NCI-H748 treated with DMSO at 0.1 percent for 48 hours (cell line): ENCODE measurements at places on chromosomes 13 and 19.

- DNase-seq, result no peak
These were observed 51.3 kb upstream of the GAS6 start for GRCh38 chr13:113915012-113915763.

- DNase-seq, result no peak
These were observed 919 bp downstream of the GTF3A start for GRCh38 chr13:27425158-27425917.

- DNase-seq, result no peak
These were observed 37.2 kb downstream of the ELF1 start for GRCh38 chr13:40981949-40982348.

- no peak for DNase-seq
These were observed 14.7 kb downstream of the GARRE1 start for GRCh38 chr19:34269081-34269480.

DNA sequence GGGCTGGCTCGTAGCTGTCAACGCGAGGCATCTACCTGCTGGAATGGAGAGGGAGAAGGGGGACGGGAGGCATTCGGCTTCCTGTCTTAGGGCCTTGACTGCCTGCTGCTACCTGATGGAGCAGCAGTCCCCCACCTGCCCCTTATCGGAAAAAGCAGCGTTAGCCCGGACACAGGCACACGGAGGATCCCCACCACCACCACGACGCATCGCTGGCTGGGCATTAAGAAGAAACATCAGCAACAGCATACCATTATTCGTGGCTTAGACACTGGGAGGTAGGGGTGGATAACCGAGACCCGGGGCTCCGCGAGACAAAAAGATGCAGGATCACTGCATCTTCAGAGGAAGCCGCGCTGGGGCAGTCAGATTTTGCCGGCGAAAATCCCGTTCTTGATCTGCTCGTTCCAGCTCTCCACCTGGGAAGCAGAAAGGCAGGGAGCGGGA lies 1.1 kb downstream of the COX6B2 start:
- DNase-seq, result no peak

GRCh38 chr19:16898361-16899015 lies 9.7 kb downstream of the F2RL3 start:
- DNase-seq, result no peak

- no peak for DNase-seq
These were observed 1065.8 kb upstream of the SPRY2 start for GRCh38 chr13:81406639-81407292.
